ENCODE measurements at places on chromosomes 2 and 18. TPM values are rescaled to one million over a fixed set of nuclear protein-coding genes. Genes with fewer than 3 reads are reported as not detected.
A peak's percentile ranks its signal among the peaks of the same experiment; 100 is the strongest.

DNA sequence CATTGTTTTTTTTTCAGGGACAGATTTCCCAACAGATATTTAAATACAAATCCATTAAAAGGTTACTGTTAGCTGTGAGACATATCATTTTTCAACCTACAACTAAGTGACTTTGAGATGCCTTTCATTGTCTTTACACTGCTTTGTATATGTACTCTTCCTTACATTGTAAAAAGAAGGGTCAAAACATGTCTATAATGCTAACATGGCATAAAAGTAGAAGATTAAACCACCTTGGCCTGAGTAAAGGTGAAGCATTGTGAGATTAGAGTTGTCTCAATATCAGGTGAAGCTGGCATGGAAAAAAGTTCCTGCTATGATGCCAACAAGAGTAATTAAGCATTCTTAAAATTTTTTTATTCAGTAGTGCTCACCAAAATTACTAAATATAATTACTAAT is 1508.5 kb upstream of the NXPH2 start:
- no peak for DNase-seq

DNA sequence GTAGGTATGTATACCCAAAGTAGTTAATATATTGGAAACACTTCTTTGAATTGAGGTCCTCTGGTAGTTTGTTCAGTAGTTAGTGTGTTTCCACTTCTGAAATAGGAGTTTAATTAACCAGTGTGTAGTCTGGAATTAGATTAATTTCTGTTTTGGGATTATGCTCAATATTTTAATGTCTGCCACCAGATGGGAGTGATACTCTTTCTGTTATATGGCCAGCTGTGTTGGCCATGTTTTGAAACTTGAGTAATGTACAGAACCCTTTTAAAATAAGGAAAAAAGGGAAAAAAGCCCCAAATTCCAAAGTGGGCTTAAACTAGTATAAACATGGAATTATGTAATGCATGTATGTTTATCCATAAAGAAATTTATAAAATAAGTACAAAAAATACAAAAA is 147.7 kb downstream of the CTNNA2 start:
- DNase-seq: no peak

GRCh38 chr2:225431105-225431863 is 31.8 kb downstream of the NYAP2 start:
- DNase-seq: no peak

DNA sequence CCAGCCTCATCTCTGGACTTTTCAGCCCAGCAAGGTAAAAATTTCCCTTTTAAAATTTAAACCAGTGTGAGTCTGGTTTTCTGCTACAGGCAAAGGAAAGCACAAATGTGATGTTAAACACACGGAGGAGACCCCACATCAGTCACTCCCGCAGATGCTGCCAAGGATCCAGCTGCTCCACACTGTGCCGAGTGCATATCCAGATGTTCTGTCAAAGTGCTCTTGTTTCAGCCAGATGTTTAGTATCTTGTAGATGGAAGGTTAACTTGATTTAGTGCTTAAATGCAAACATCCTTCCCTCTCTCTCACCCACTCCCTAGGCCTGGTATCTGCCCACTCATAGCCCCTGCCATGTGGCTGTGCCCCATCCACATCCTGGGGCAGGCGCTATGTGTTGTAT is 15.8 kb upstream of the ATOH8 start:
- DNase-seq: no peak

DNA sequence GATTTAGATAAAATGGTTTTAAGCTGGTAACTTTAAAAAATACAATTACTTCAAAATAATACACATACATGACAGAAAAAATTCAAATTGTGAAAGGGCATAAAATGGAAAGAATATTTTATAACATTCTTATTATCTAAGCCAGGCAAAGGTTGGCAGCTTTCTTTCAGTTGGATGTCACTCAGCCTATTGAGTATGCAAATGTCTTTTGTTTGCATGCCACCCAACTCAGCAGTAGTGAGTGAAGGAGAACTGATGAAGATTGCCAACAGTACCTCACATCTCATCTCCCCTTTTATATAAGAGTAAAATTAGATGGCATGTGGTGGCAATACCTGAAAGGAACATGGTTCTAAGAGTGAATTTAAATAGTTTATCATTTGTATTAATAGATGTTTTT is 24.8 kb downstream of the BMPR2 start:
- no peak for DNase-seq

- no peak for DNase-seq
Measured at GRCh38 chr18:25126751-25127150, 225.2 kb downstream of the ZNF521 start.

DNA sequence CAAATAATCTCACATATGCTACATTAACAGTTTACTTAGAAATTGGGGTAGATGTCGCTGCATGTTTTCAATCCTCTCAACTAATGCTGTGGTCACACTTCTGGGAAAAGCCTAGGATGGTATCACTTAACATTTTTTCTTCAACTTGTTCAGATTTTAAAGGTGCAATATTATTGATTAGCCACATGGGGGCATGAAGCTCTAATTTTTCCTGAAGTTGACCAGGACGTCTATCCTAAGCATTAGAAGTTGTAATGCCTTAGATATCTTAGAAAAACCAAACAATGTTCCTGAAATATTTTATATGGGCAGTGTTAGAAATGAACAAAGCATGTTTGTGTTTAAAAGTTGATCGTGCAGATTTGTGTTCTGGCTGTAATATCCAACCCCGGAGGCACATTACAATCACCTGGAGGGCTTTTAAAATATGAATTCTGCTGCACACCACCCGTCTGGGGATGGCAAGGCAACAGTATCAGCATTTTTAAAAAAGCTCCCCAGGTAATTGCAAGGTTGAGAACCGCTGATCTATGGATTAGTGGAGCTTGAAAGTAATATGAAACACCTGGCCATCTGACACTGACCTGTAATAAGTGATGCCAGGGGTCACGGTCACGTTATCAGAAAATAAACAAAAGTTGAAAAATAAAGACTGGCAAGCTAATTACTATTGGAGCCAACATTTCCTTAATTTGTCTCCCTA is 100.5 kb upstream of the LMAN1 start:
- DNase-seq: no peak

GRCh38 chr2:151191001-151191400 is 70.7 kb downstream of the RBM43 start:
- DNase-seq: no peak

GRCh38 chr18:21513741-21514140 is 86.8 kb downstream of the ESCO1 start:
- no peak for DNase-seq

- DNase-seq: no peak
Measured at GRCh38 chr2:240725671-240726070, 34.0 kb downstream of the AQP12A start.

DNA sequence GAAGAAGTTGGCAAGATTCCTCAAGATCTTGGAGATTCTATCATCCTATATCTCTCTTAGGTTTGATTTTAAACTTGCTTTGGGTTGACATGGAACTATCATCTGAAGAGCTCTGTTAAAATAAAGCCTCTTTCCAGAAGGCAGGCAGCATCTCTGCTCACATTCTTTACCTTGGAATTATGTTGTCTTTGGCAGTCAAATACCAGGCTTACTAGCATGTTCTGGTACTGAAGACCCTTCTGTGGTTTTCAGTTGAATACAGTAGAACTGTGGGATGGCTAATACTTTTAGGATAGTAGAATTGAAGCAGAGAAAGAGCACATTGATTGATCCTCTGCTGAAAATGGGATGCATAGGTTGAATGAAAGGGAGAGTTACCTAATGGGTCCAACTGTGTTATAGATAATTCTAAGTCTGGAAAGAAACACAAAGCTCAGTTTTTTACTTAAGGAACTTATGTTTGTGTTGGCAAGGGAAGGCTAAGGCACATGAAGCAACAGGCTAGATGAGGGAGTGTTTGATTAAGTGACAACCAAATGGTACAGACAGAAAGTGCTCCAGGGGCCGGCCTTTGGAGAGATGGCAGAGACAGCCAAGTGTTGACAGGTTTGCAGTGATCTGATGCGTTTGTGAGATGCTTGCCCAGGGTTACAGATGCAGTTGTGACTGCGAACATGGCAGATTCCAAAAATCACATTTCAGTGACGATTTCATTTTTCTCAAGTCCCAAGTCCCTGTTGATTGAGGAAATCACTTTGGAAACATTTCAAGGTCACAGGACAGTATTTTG is 397.9 kb downstream of the MEIS1 start:
- DNase-seq: no peak

DNA sequence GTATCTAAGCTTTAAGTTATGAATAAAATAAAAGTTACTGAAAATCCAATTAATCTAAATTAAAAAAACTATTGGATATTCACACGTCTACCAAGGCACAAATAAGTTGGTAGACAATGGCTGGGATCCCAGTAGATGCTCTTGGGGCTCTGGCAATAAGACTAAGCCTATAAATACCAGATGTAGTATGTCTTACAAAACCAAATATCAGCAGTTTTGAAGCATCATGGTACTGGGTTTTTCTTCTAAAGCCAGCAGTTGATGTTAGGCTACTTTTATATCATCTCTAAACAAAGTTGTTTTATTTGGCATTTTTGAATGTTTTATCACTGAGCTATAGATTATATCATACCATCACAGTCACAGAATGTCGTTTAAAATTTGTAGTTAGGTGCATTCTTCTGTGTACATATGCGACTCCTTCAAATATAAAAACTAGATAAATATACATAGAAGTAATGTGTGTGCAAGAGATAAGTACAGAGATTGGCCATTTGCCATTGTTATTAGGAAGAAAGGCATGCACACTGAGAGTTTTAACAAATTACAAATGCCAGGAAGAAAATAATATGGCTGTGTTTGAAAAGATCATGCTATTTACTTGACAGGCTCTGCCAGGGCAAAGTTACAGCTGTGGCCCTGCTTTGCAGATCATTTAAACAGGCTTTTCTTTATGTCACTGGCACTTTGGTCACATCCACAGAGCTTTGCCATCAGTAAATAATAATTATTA is 21.6 kb upstream of the TMEM17 start:
- DNase-seq: no peak

DNA sequence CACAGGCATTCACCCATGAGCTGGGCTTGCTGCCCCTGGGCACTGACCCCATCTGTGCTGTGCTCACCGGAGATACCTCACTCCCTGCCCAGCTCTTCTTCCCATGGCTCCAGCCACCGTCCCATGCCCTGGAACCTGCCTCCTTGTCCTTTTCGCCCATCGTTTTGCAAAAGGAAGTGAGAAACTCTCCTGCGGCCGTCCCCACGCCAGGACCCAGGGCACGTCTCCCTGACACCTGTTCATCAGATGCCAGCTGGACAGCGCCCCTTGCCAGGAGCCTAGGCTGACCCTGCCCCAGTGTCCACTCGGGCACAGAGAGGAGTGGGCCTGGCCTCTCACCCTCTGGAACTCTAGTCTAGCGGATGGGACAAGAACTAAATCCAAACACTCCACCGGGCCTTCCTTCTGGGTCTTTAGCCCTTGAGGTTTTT is 238.6 kb downstream of the SEPTIN10 start:
- no peak for DNase-seq

- peak; percentile 59 for DNase-seq
Measured at GRCh38 chr2:70161069-70161534, 29.7 kb downstream of the C2orf42 start.

DNA sequence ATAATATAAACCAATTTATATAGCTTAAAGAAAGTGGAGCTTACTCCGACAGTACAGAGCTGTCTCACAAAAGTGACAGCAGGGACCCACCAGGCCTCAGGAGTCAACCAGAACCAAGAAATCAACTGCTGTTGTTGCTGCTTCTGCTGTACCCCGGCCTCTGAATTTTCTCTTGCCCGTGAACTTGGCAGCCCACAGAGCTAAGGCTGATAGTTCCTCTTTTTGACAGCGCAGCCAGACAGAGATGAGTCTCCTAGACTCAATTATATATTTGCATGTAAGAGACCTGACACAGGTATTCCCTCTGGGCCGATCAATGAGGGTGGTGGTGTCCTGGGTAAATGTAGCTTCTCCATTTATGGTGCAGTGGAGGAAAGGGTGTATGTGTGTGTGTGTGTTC is 109.4 kb downstream of the KCTD1 start:
- DNase-seq: no peak

- DNase-seq: peak; percentile 51
Measured at GRCh38 chr2:101446869-101447268, 28.0 kb downstream of the RFX8 start.

- no peak for DNase-seq
Measured at GRCh38 chr2:46794693-46795317, 120.8 kb downstream of the MCFD2 start.

DNA sequence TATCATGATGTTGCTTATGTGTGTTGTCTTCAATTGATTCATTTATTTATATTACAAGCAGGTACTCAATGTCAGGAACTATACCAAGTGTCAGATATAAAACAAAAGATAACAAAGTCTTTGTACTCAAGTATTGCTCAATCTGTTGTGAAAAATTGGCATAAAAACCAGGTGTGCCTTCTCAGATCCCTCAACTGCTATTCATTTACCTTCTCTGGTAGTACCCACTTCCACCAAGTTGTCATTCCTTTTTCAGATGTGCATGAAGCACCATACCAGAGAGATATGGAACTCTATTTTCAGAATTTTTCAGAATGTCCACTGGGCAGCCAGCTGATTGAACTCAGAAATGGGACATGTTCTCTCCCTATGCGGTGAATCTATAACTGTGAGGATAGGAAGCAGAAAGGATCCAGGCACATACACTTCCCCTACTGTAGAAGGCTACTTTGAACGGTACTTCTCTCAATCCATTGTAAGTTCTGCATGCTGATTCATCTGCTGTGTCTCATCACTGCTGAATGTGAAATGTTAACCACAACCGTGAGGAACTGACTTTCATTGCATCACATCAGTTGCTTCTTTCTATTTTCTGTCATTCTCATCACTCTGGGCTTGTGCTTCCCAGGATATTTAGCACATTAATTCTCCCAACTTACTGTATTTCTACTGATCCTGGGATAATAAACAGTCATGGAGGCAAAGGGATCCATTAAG is 1621.3 kb downstream of the SUCLG1 start:
- DNase-seq: no peak

GRCh38 chr2:111034606-111035005 is 86.1 kb upstream of the BCL2L11 start:
- DNase-seq: no peak

DNA sequence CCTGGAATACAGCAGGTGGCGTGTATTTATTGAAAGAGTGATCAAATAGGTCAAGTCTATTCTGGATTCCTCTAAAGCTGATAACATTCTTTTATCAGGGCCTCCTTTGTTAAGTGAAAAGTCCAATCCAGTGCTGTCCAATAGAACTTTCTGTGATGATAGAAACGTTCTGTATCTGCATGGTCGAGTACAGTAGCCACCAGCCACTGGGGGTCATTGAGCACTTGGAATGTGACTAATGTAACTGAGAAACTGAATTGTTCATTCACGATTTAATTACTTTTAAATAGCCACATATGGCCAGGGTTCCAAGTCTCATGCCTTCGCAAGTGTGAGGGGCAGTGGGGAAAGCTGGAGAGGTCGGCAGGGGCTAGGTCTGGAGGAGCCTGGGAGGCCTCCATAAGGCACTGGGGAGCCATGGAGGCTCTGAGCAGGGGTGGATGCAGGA is 20.5 kb downstream of the SH2D6 start:
- DNase-seq: no peak

Gene UCN
- 1.9 TPM for total RNA-seq

Gene EFEMP1
- total RNA-seq: not detected

Gene EFHD1
- total RNA-seq: 0.31 TPM

Gene SH3RF3
- 0.47 TPM for total RNA-seq

Gene CFAP65
- total RNA-seq: not detected

Gene EHD3
- 1.5 TPM for total RNA-seq

Gene CACNB4
- total RNA-seq: 0.31 TPM
